ENCODE measurements at places on chromosomes 12 and 14.

- DNase-seq, result no peak
Measured at GRCh38 chr12:78096909-78097597, 266.4 kb downstream of the NAV3 start.

GRCh38 chr12:4296751-4297150 is 23.2 kb downstream of the CCND2 start:
- no peak for DNase-seq

- no peak for DNase-seq
Measured at GRCh38 chr14:103998027-103998426, 55.7 kb upstream of the RD3L start.

- DNase-seq, result no peak
Measured at GRCh38 chr12:109476807-109477184, 304 bp downstream of the KCTD10 start.

DNA sequence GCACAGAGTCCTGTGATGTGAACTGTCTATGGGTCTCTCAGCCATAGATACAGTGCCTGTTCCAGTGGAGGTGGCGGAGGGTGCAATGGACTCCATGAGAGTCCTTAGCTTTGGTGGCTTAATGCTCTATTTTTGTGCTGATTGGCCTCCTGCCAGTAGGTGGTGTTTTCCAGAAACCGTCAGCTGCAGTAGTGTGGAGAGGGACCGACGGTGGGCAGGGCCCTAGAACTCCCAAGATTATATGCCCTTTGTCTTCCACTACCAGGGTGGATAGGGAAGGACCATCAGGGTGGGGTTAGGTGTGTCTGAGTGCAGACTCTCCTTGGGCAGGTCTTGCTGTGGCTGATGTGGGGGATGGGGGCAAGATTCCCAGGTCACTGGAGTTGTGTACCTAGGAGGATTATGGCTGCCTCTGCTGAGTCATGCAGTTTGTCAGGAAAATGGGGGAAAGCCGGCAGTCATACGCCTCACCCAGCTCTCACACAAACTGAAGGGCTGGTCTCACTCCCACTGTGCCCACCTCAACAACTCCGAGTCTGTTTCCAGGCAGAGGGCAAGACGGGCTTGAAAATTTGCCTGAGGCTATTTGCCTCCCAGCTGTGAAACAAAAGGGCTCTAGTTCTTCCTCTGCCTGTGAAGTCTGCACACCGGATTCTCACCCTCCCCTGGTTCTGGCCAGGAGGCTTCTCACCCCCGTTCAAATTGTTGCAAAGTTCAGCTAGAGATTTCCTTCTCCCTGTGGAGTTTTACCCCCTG is 24.9 kb upstream of the ZDHHC17 start:
- DNase-seq, result no peak

- DNase-seq, result no peak
Measured at GRCh38 chr12:131988054-131988796, 38.5 kb downstream of the EP400 start.

GRCh38 chr12:2490831-2491230 is 303.9 kb upstream of the FKBP4 start:
- DNase-seq, result no peak

GRCh38 chr12:57237932-57238853 is 8.7 kb downstream of the SHMT2 start:
- DNase-seq, result no peak

- no peak for DNase-seq
Measured at GRCh38 chr12:100433701-100434100, 40.0 kb upstream of the NR1H4 start.

GRCh38 chr12:92036061-92036620 is 109.5 kb downstream of the BTG1 start:
- no peak for DNase-seq

GRCh38 chr12:70785896-70786295 is 134.6 kb downstream of the PTPRR start:
- no peak for DNase-seq

DNA sequence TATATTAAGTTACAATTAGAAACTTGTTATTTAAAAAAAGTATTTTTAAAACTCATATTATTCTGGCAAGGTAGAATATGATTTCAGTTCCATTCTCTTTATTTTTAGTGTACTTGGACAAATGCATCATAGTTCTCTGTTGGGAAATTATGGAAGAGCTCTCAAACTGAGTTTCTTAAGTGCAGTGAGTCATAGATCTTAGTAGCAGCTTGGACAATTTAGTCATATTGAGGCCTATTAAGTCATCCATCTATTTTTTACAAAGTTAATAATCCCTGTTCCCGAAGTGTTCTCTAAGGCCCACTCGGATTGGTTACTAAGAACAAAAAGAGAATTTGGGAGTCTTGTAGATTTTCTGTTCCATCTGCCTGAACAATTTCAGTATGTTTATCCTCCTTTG is 113.9 kb downstream of the ANO4 start:
- DNase-seq, result no peak

GRCh38 chr12:62784576-62784975 is 150.4 kb downstream of the PPM1H start:
- DNase-seq, result no peak

DNA sequence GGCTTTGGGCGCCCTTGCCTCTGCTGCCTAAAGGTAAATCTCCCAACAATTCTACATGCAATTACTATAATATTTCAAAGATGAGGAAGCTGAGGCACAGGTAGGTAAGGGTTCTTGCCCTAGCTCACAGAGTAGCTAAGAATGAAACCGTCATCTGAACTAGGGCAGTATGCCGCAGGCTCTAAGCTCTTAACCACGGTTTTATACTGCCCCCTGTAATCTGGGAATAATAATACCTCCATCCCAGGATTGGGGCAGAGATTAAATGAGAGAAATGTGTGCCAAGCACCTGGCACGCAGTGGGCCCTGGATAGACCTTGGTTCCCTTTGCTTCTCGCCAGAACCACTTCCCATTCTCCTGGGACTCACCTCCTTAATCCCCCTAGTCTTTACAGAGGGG is 1.5 kb upstream of the HRK start:
- DNase-seq, result no peak

DNA sequence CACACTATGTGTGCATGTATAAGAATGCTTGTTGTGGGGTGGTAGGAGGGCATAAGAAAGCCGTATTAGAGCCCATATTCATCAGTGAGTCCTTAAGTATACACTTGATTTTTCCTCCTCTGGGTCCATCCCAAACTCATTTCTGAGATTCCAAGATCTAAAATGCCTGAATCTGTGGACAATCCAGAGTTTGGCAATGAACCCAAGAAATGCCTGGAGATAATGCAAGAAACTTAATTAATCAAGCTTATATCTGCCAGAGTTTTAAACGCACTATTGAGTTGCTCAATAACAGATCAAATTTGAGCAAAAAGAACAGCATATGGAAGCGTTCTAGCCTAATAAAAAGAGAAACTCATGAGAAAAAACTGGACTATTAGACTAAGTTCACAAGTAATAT is 143.4 kb upstream of the NAV3 start:
- no peak for DNase-seq

All from iPS DF 6.9 (cell line).